ENCODE measurements at places on chromosomes 6 and 20.

GRCh38 chr6:17842934-17843821 lies 136.5 kb upstream of the NUP153 start:
- DNase-seq = no peak

GRCh38 chr6:12903246-12903645 lies 186.7 kb downstream of the PHACTR1 start:
- no peak for DNase-seq

GRCh38 chr6:154888421-154889295 lies 106.5 kb upstream of the TIAM2 start:
- peak; percentile 7 for DNase-seq

- DNase-seq = no peak
Observed at GRCh38 chr6:100349366-100349765, 115.4 kb downstream of the SIM1 start.

DNA sequence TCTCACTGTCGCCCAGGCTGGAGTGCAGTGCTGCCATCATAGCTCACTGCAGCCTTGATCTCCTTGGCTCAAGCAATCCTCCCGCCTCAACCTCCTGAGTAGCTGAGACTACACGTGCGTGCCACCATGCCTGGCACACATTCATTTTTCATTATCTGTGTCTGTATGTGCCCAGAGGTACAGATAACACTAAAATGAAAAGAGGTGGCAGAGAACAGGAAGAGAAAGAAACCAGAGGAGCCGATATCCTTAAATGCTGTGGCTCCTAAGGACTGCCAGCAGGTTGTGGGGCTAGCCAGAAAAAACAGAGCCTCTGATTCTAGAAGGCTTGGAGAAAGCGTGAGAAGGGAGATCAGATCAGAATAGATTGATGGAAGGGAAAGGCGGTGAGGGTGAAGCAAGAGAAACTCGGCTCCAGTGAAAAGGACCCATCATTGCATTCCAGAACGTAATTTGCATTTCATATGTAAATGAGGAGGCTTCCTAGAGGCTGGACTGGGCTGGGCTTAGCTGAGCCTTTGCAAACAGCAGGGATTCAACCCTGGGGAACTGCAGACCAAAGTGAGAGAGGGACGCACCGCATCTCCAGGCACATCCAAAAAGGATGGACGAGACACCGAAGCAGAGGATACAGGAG lies 64.2 kb downstream of the GCNT2 start:
- DNase-seq = no peak

DNA sequence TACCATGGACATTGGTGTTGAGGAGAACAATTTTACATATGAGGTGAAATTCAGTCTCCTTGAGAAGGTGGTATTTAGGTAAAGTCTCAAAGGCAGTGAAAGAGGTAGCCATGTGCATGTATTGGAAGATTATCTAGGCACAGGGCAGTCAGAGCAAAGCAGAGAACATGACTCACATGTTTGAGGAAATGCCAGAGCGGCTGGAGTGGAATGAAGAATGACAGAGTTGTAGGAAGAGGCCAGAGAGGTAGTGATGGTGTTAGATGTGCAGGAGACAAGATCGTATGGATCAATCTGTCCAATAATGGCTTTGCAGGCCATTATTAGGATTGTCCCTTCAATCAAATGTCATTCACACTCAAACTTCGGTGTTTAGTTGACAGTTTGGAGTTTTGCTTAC lies 449.4 kb upstream of the PTCHD4 start:
- no peak for DNase-seq

DNA sequence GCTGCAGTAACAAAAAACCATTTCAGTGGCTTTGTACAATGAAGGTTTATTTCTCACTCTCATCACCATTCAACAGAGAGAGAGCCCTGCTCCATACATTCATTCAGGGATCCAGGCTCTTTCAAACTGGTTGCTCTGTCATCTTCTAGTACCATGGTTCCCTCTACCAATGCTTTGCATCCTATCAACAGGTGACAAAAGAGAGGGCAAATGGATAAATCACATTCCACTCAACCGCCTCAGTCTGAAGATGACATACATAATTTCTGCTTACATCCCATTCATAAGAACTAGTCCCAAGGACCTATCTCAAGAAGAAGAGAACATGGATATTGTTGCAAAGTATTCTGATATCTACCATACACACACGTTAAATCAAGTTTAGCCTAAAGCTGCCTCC lies 51.6 kb downstream of the IYD start:
- no peak for DNase-seq

DNA sequence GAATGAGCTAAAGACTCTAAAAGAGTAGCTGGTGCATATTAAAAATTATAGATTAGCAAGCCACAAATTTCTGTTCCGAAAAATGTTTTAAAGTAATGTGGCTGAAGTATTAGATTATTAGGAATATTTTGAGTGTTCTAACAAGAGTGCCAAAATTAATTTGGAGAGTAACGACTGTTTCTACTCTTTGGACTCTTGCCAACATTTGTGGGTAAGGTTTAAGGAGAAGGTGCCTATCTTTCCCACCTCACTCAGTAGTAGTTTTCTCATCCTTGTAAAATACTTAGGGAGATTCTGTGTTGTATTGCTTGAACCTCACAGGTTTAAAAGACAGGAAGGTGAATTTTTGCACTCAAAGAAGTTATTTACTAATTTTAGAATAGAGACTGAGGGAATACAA lies 5.0 kb downstream of the HSF2 start:
- no peak for DNase-seq

DNA sequence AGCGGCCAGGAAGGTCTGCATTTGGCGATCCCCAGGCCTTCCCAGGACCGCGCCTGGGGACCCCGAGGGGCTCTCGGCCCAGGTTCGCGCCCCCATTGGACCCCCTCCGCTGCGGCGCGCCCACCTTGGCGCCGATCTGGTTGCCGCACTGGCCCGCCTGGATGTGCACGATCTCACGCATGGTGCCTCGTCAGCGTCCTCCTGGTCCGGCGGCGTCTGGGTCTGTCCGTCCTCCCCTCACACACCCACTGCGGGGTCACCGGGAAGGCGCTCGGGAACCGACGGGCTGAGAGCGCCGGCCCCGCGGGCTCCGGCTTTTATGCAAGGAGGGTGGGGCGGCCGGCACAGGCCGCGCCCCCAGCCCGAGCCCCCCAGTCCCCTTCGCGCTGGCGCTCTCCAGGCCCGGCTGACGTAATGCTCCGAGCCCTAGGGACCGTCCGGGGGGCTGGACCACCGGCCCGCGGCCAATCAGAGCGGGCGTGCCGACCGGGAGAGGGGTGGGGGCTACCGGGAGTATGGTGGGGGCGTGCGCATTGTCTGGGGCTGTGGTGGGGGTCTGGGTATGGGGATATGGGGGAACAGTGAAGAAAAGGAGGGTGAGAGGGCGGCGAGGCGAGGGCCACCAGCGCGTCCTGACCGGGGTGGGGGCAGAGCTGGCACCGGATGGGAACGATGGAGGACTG lies at the start of gene TUBB2B:
TSS of gene TUBB2B (minus strand) at position 291 of the 683 bp plus-strand sequence. CDS start at position 181, 110 bp downstream.
- DNase-seq = peak; percentile 87

- no peak for DNase-seq
Observed at GRCh38 chr20:32098786-32099185, 10.7 kb upstream of the TM9SF4 start.

GRCh38 chr6:135796643-135797305 lies 54.7 kb upstream of the PDE7B start:
- DNase-seq = no peak

DNA sequence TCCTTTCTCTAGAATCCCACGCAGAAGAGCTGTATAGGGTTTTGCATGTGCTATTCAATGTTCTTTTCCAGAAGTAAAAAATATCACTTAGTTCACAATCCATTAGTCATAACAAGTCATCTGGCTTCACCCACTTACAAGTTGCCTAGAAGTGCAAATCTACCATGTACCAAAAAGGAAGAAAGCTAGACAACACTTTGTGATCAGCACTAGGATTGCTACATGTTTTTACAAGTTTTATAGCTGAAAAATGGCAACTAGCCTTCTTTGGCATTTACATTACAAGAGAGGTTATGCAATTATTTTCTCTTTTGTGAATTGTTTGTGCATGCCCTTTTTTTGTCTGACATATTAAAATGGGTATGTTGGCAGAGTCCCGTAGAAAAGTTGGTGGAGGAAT lies 85.6 kb upstream of the PTPRK start:
- no peak for DNase-seq

GRCh38 chr6:46216879-46217278 lies 46.1 kb upstream of the ENPP5 start:
- DNase-seq = no peak

- DNase-seq = no peak
Observed at GRCh38 chr6:121504227-121504626, 68.8 kb downstream of the GJA1 start.

- DNase-seq = no peak
Observed at GRCh38 chr20:32465092-32465900, 107.2 kb downstream of the ASXL1 start.

DNA sequence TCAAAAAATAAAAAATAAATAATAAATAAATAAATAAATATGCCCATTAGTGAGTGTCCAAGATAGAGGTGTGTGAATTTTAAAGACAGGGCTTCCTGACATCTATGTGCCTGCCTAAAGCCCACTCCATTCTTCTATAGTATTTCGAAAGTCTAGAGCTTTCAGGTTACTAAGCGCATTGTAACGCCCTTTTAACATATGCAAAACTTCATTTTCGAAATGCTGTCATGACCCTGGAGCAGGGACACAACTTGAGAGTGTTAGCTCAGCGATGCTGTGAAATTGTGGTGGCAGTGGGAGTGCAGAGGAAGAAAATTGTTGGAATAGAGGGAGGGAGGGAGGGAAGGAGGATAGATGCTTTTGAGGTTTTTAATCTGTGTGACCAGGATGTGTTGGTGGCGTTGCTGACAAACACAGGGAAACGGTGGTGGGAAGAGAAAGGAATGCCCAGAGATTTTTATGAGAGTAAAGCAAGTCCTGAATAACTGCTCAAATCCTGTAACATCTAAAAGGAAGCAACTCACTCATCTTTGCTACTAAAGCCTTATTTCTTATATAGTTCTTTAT lies 169.3 kb downstream of the ARID1B start:
- DNase-seq = no peak

- DNase-seq = peak; percentile 89
Observed at GRCh38 chr6:36442671-36443470, at the start of the genes KCTD20 and PXT1. Gene KCTD20 (plus strand): TSS chr6:36443000. CDS start chr6:36470098, 27,098 bp downstream. Gene PXT1 (minus strand): TSS chr6:36442854. CDS start chr6:36426082, 16,772 bp downstream.

DNA sequence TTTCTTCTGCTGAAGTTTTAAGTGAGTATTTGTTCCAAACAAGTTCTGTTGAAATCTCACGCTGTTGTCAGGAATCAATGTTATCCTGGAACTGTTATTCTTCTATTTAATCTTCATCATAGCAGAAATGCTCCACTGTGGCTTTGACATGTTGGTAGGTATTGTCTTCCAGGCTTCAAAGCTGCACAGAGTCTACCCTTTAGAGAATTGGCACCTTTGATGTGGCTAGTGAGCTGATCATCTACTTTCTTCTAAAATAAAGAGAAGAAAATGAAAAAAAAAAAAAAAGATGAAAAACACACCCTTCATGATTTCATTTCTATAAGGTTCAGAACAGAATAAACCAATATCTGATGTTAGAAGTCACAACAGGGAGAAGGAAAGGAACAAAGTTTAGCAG lies 5.8 kb upstream of the ZSCAN23 start:
- DNase-seq = no peak

DNA sequence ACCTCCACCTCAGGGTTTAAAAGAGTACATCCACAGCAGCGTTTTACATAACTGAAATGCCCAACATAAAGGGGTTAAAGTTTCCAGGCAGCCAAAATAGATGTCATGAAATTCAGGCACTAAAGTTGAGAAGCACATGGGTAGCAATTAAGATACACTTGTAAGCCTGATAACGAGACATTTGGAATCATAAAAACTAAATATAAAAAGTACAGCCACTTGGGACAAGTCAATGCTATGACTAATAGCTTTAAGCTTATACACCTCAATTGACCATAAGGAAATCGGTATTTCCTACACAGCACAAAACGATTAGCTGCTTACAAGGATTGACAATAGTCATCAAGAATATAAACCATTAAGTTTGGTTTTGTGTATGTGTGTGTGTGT lies 11.8 kb downstream of the LOC128125822 start:
- no peak for DNase-seq

DNA sequence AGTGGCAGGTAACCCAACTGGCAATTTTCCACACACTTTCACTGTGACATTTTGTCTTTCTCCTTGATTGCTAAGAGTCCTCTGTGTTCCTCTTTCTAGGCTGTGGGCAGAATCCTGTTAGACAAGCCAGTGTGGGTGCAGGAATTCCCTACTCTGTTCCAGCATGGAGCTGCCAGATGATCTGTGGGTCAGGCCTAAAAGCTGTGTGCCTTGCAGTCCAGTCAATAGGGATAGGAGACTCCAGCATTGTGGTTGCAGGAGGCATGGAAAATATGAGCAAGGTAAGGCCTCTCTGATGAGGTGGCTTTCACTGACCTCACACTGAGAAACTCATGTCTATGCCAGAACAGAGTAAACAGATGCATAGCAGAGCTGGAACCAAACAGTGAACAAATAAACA lies 5.1 kb downstream of the ACAT2 start:
- no peak for DNase-seq

- no peak for DNase-seq
Observed at GRCh38 chr6:53398247-53399026, 49.7 kb upstream of the ELOVL5 start.

DNA sequence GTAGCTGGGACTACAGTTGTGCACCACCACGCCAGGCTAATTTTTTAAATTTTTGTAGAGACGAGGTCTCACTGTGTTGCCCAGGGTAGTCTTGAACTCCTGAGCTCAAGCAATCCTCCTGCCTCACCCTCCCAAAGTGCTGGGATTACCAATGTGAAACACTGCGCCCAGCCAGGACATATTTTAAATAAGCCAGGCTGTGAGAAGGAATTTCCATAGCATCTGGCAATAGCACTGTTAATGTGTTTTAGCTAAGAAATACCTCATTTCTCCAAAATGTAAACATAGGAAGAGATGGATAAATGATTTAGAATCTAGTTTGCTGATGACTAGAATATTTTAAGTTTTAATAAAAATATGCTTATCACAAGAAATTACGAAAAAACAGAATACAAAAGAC lies 27.0 kb upstream of the SLA2 start:
- DNase-seq = no peak

DNA sequence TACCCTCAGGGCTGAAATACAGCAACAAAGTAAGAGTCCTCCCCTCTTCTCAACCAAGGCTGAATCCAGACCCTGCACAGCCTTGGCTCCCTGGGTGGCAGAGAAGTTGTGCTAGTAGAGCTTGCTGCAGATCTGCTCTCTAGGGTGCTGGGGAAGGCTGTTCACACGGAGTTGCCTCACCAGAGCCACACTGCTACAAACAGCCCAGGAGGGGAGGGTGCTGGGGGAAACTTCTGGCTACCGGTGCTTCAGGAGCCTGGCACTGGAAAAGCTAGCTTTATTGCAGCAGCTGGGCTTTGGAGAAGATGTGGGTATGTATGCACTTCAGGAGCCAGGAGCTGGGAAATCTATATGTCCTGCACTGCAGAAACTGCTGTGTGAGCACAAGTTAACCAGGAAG lies 37.6 kb upstream of the SUPT3H start:
- DNase-seq = no peak
